ENCODE measurements at places on chromosomes 7 and 10.

DNA sequence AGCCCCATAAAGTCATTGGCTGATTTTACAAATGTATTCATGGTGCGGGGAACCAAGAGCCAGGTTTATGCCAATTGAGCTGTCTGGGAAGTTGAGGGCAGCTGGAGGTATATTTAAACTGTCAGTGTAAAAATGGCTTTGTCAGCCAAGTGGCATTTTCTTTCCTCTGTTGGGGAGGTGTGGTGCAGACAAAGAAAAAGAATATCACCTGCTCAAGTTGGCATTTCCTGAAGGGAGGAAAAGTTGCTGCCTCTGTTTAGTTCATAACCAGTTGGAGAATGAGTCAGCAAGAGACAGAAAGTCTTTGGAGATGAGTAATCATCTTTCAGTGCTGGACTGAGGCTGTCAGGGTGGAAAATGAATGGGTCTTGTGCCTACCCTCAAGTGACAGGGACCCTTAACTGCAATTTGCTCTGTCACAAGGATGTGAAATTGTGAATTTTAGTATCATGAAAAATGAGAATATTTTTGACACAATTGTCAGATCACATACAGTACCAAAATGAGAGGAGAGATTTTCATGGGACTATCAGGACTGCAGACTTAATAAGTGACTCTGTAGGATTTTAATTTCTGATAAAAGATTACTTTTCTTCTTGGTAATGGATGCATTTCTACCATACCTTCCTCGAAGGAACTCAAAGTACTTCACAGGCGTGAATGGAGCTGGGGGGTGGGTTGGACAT is 137.3 kb downstream of the ANLN start:
- no peak for DNase-seq

DNA sequence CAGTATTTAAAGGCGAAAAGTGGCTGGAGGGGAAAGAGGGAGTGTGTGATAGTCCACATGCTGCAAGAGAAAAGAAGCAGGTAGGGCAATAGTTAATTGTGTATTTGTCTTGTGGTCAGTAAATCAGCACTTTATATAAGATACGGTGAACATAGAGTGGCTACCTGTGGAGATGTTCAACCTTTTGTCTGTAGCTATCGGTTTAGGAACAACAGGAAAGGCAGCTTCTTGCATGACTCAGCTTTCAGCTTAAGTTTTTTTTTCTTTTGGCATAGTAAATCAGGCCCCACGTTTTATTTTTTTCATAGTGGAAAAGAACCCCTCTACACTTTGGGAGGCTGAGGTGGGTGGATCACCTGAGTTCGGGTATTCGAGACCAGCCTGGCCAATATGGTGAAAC is 14.2 kb upstream of the MTPN start:
- DNase-seq = no peak

DNA sequence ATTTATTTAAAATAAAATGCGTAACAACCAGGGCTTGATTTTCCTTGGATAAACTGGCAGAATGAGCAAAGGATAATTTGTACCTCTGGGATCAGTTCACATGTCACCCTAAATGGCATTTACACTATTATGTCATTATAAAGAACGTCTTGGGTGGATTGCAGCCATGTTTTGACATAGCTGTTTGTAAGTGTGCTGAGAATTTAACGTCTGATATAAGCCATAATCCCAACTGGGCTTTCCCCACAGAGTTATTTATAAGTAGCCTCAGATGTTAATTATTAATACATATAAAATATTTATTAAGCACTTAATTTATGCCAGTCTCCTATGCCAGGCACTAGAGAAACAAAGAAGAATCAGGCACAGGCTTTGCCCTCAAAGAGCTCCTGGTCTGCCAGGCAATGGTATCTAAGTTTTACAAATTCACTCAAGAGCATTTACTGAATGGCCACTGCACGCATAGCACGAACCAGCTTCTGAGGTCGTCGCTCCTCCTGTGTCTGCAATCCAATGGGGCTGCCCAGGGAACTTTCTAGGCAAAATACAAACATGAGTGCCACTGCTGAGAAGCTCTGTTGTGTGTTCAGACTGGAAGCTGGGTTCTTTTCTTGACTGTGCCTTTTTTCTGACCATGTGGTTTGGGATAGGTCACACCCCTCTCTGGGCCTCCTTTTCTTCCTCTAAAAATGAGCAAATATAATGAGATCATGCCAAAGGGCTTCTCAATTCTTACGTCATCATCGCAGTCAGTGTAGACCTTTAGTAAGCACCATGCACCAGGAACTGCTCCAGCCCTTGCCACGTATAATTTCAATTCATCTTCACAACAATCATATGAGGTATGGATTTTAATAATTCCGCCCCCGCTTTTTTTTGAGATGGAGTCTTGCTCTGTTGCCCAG is 11.3 kb upstream of the CTBP2 start:
- no peak for DNase-seq

- no peak for DNase-seq
Measured at GRCh38 chr10:10684972-10685371, 332.7 kb upstream of the CELF2 start.

DNA sequence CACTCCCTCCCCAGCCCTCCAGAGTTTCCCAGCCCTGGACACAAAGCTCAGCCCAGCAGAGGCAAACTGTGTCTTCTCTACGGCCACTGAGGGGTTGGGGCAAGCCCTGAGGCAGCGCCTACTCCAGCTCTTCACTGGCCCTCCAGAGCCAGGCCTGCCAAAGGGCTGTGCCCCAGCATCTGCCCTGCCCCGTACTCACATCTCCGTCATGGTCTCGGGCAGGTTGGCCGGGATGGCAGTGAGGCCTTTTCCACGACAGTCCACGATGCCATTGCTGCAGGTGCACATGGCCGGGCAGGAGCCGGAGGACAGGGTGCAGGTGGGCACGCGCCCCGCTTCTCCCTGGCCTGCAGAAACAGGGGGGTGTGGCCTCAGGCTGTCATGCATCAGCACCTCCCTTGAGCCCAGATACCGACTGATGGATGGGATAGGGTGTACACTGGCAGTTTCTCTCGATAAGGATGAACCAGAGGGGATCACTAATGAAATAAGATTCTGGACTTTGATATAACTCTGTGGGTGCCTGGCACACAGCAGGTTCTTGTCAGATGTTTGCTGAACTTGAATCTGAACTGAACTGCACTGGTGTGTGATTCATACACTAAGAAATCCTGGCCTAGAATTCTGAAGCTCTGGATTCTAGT is 125.2 kb downstream of the SLIT1 start:
- no peak for DNase-seq

DNA sequence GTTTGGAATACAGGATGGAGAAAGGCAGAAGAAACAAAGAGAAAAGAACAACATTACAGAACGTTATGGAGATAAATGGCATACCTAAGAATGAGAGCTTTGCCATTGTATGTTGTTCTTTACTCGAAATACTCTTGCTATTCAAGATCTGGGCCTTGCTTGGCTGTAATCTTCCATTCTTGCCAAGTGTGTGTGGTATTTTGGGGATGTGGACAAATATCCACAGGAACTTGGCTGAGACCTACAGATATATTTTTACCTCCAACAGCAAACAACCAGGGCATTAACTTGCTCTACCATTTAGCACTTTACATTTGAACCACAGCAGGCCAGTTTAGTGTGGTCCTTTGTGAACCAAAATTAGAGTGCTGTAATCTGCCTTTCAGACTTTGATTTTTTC is 76.3 kb downstream of the DKK1 start:
- DNase-seq = no peak

DNA sequence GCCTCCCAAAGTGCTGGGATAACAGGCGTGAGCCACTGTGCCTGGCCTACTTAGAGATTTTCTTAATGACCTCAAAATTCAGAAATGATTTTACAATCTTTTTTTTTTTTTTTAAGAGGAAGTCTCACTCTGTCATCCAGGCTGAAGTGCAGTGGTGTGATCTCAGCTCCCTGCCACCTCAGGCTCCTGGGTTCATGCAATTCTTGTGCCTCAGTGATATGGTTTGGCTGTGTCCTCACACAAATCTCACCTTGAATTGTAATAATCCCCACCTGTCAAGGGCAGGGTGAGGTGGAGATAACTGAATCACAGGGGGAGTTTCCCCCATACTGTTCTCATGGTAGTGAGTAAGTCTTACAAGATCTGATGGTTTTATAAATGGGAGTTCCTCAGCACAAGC is 159.9 kb downstream of the DNAJC1 start:
- DNase-seq = no peak

GRCh38 chr7:16741676-16742075 is 11.9 kb upstream of the TSPAN13 start:
- no peak for DNase-seq

- DNase-seq = no peak
Measured at GRCh38 chr7:105769901-105770628, 106.3 kb downstream of the ATXN7L1 start.

GRCh38 chr10:12675186-12675585 is 325.8 kb downstream of the CAMK1D start:
- DNase-seq = no peak

- no peak for DNase-seq
Measured at GRCh38 chr10:94115725-94116124, 122.0 kb downstream of the PLCE1 start.

GRCh38 chr7:18144166-18144565 is 116.5 kb upstream of the PRPS1L1 start:
- no peak for DNase-seq

- DNase-seq = no peak
Measured at GRCh38 chr7:92582948-92583347, 7.2 kb downstream of the FAM133B start.

- no peak for DNase-seq
Measured at GRCh38 chr7:99072126-99072525, 71.8 kb downstream of the SMURF1 start.

GRCh38 chr10:22593026-22593425 is 121.4 kb downstream of the PIP4K2A start:
- DNase-seq = no peak

DNA sequence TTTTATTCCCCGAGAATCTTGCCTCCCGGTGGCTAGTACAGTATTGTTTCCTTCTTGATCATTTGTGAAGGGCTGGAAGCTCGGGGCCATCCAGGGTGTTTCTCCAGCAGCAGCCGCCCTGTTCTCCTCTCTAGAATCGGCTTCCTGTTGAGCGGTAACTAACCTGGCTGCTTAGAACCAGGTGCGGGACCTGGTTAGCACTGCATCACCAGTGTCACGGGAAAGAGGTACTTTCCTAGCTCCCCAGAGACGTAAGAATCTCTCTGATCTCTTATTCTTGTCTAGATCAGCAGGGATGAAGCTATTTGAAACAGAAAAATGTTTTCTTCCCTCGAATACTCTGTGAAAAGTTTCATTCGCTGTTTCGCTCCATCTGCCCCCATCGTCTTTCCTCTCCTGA is 239.2 kb downstream of the CELF2 start:
- DNase-seq = no peak

DNA sequence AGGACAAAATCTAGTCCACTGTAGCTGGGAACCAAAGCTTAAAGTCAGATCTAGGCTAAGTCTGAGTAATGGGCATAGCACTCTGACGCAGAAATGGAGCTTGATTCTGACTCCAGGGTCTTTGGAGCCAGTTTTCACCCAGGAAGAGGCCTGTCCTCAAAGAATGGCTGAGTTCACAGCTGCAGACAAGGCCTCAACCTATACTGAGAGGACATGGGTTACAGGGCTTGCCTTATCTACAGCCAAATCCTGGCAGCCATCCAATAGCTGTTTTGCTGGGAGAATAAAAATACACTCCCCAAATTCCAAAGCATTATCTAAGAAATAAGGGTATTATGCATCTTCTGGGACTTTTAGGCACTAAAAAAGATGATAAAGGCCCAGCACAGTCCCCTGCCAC is 154.8 kb downstream of the RAPGEF5 start:
- DNase-seq = no peak

DNA sequence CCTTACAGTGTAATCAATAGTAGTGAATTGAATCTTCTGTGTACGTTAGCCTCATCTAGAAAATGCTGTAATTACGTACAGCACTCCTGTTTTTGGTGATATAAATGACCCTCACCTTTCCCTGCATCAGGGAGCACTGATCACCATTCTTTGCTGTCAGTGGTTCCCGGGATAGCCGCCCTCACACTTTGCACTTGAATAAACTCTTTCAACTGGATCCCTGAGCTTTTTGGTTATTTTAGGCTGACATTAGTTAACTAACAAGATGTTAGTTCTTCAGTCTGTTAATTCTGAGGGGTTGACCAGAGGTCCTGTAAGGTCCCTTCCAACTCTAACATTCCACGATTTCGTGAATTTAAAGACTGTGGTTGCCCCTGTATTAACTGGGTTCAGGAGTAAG is 23.4 kb upstream of the ZC3HAV1 start:
- no peak for DNase-seq

- DNase-seq = no peak
Measured at GRCh38 chr10:110632591-110633215, 11.4 kb upstream of the RBM20 start.

- no peak for DNase-seq
Measured at GRCh38 chr7:70190281-70190680, 592.0 kb downstream of the AUTS2 start.

DNA sequence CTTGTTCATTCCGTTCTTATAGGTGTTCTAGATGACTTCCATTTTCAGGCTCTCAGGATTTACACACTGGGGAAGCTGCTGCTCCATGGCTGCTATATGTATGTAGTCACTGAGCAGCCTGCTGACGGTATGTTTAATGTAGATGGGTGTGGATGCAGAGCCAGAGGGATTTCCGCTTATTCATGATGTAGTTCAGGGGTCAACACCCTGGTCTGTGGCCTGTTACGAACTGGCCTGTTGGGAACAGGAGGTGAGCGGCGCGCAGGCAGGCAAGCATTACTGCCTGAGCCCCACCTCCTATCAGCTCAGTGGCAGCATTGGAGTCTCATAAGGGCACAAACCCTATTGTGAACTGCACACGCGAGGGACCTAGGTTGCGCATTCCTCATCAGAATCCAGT is 33.9 kb downstream of the DNAJB6 start:
- DNase-seq = no peak

DNA sequence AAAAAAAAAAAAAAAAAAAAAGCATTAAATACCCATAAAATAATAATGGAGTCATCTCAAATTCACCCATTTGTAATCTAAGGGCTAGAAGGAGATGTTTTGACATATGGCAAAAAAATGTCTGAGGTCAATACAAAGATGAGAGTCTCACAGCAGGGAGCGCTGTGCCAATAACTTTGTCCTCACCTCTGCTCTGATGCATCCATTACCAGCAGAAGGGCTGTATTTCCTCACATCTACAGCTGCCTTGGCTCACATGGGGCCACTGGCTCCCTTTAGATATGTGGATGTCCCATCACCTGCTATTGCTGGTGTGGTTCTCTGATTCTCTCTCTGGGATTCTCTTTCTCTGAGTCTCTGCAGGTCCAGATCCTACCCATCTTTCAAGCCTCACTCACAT is 90.3 kb upstream of the FAM133B start:
- no peak for DNase-seq

DNA sequence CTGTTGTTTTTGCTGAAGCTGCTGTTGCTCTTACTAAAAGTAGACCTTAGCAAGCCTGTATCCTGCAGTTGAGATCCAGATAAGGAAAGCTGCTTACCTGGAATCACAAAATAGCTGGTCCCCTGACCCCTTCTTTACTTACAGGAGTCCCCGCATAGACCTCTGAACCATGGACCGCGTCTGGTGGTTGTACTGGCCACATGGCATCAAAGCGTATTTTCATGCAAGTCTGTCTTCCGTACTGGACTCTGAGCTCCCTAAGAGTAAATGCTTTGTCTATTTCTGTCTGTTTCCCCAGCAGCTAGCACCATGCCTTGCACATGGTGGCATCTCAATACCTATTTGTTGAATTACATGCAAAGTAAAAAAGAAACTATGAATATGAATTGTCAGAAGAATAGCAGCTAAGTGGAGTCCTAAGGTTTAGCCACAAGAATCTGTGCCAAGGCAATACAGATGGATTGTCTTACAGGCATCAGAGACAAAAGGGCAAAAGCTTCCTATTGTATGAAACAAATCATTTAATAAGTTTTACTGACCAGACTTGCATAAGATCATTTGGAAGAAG is 159.2 kb downstream of the PAXIP1 start:
- DNase-seq = no peak

GRCh38 chr7:125424721-125425120 is 495.1 kb upstream of the POT1 start:
- DNase-seq = no peak
